ENCODE measurements at places on chromosomes 13 and 19. TPM values are rescaled to one million over a fixed set of nuclear protein-coding genes. Genes with fewer than 3 reads are reported as not detected.

Gene PABPC3
- 0.10 TPM for total RNA-seq

Gene RPL13A
- 2,277 TPM for total RNA-seq

Gene OSCAR
- 0.19 TPM for total RNA-seq

Gene TEX29
- total RNA-seq, result not detected

Gene CD79A
- 0.33 TPM for total RNA-seq

Gene PCID2
- total RNA-seq, result 48.0 TPM

Gene KIR2DL3
- total RNA-seq, result not detected

Gene STARD13
- total RNA-seq, result 33.6 TPM

Gene CGB8
- not detected for total RNA-seq

Gene CYP4F2
- not detected for total RNA-seq

Gene GRK1
- total RNA-seq, result not detected

Gene IL4I1
- 2.6 TPM for total RNA-seq

Gene CYP4F22
- total RNA-seq, result not detected

Gene ZNF227
- 15.4 TPM for total RNA-seq

Gene FFAR2
- total RNA-seq, result not detected

Gene P2RY11
- 3.0 TPM for total RNA-seq

Gene FPR2
- not detected for total RNA-seq

Gene PSG6
- not detected for total RNA-seq

Gene KLK8
- not detected for total RNA-seq

Gene KCNJ14
- total RNA-seq, result 0.76 TPM

Gene KLF2
- 9.5 TPM for total RNA-seq

Gene PRR19
- total RNA-seq, result 0.98 TPM

Gene BRME1
- 0.65 TPM for total RNA-seq

Gene TGFBR3L
- 0.29 TPM for total RNA-seq

Gene COX7A1
- total RNA-seq, result 9.5 TPM

Gene PSG11
- not detected for total RNA-seq

Gene C1QTNF9B
- not detected for total RNA-seq

Gene SYCN
- not detected for total RNA-seq

Gene SBSN
- not detected for total RNA-seq

Gene C3
- total RNA-seq, result 0.57 TPM

All from vein endothelial cell (primary cell).